ELF-1 (cell line): ENCODE measurements at places on chromosomes 16 and 17.

DNA sequence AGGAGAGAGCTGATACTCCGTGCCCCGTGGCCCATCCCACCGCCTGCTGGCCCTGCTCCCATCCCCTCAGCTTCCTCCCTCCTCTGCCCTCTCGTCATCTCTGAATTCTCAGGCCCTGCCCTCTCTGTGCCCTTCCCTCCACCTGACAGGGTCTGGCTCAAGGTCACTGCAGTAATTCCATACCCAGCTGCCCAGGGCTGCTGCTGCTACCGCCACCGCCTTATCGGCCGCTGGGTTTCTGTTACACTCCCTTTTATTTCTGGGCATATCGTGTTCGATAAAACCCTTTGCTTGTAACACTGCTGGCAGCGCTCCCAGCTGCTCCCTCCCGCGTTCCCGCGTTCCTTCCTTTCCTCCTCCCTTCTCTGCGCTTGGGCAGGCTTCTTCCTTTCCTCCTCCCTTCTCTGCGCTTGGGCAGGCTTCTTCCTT is 1.2 kb downstream of the EPN3 start:
- no peak for DNase-seq

- no peak for DNase-seq
These were observed 5.7 kb downstream of the SLC22A31 start for GRCh38 chr16:89194340-89195311.

DNA sequence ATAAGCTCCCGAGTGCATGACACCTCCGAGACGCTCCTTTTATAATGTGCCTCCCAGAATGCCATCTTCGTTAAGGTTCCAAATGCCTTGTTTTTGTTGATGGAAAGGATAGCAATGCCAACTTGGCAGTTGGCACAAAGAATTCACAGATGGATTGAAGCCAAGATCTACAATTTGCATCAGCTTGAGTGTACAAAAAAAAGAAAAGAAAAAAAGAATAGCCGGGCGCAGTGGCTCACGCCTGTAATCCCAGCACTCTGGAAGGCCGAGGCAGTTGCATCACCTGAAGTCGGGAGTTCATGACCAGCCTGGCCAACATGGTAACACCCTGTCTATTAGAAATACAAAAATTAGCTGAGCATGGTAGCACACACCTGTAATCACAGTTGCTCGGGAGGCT is 7.6 kb downstream of the TBC1D16 start:
- no peak for DNase-seq

- DNase-seq: no peak
These were observed 14.0 kb upstream of the RNF135 start for GRCh38 chr17:30956764-30957374.

GRCh38 chr16:8893426-8893825 is 11.3 kb downstream of the LITAFD start:
- DNase-seq: no peak

DNA sequence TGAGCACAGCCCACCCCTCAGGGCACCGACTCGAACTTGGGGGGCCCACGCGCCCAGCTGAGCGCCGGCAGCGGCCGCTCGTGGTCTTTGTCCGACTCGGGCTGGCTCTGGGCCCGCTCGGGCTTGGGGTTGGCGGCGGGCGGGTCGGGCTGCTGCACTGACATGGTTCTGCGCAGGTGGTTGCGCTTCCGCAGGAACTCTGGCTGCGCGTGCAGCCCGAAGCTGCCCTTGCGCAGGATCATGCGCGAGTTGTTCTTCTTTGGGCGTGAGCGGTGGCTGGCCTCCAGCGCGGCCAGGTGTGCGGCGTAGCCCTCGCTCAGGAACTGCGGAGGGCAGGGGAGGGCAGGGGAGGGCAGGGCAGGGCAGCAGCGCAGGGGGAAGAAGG is 11.1 kb downstream of the PIMREG start:
- peak; percentile 48 for DNase-seq

GRCh38 chr17:39525801-39526506 is 64.7 kb downstream of the CDK12 start:
- DNase-seq: no peak
